Bronchial epithelial cell (primary cell): ENCODE measurements at places on chromosomes 3 and 15. TPM values are rescaled to one million over a fixed set of nuclear protein-coding genes. Genes with fewer than 3 reads are reported as not detected.

DNA sequence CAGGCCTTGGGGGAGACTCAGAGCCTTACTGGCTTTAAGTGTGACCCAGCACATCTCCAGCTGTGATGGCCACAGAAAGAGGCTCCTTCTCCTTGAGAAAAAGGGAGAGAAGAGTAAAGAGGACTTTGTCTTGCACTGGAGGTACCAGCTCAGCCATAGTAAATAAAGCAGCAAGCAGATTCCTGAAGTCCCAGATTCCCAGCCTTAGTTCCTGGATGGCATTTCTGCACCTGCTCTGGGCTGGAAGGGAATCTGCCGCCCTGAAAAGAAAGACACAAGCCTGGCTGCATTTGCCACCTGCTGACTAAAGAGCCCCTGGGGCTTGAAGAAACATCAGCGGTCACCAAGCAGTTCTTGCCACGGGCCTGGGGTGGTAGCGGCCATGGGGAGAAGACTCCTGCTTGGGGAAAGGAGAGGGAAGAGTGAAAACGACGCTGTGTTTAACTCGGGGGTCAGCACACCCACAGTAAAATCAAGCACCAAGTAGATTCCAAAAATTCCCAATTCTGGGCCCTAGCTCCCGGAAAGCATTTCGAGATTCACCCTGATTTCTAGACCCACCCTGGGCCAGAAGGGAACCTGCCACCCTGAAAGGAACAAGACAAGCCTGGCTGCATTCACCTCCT is 24.2 kb upstream of the TNK2 start:
- DNase-seq = no peak

DNA sequence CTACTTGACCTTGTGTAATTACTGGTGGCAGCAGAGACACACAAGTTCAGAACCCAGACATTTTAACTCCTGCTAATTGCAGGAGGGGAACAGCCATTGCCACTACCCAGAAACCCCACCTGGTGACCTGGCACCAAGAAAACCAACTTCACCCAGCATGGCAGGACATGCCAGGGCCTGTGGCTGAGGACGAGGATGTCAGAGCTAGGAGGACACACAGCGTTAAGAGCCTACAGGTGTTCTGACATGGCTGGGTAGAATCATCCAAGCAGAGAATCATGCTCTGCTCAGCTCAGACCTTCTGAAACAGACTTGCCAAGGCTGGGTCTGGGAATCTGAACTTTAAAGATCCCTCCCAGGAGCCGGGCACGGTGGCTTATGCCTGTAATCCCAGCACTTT is 11.7 kb upstream of the SPATA12 start:
- DNase-seq = peak; percentile 27

DNA sequence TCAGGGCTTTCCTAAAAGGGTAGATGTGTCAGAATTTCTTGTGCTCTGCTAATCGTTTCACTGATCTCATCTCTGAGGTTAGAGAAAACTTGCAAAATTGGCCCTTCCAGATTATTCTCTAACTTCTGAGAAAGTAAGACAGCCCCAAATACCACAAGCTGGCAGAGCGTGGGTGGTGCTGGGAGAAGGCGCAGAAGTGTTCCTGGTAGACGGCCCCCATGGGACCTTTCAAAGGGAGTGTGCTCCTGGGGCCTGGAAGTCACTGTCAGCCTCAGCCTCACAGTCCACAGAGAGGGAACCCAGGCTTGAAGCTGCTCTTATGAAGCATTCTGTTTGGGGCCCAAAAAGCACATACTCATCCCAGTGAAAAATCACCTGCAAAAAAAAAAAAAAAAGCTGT is 86.5 kb upstream of the PFN2 start:
- DNase-seq = no peak

- DNase-seq = no peak
Measured at GRCh38 chr3:62863648-62864047, 11.6 kb downstream of the CADPS start.

- DNase-seq = peak; percentile 45
Measured at GRCh38 chr3:71129611-71130431, 453.7 kb downstream of the FOXP1 start.

GRCh38 chr3:13346481-13347389 is 73.4 kb downstream of the NUP210 start:
- peak; percentile 14 for DNase-seq

- no peak for DNase-seq
Measured at GRCh38 chr3:73448041-73448440, 176.7 kb downstream of the PDZRN3 start.

- DNase-seq = no peak
Measured at GRCh38 chr3:131796558-131797198, 238.1 kb downstream of the CPNE4 start.

PTH1R gene
- total RNA-seq = not detected in 2 replicates

EFL1 gene
- total RNA-seq = 21.9 and 28.2 TPM in 2 replicates

GXYLT2 gene
- total RNA-seq = 0.79 and 0.90 TPM in 2 replicates
